Thoracic aorta (tissue), 2 donors: ENCODE measurements at places on chromosomes 16 and 17.
A peak's percentile ranks its signal among the peaks of the same experiment; 100 is the strongest.

- DNase-seq: no peak
These were observed 7.3 kb downstream of the CX3CL1 start for GRCh38 chr16:57379579-57379978.

DNA sequence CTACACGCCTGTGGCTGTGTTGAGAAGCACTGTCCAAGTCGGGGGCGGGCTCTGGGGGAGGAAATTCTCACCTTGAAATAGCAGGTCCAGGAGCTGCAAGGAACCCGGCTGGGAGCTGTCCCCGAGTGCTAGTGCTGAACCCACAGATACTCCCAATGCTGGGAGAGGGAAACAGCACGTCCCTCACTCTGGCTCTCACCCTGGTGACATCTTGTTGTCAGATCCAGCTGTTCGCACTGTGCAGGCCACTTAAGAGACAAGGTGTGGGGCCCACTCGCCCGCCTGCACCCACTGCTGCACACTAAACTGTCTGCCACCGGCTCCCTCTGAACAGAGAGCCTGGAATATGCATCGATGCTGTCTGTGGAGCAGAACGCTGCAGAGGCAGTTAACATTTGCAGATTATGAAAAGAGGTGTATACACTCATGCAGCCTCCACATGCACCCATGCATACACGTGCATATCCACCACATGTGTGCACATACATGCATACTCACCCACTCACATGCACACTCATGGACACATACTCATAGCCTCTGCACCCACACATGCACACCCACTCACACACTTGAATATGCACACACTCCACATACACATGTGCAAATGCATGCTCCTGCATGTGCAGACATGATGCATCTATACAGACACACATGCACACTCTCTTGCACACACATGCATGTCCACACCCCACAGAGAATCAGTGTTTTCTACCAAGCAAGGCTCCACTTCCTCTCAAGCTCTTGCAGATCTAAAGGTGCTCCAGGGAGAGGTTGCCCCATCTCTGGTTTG lies 42.0 kb downstream of the MGAT5B start:
- no peak for DNase-seq

DNA sequence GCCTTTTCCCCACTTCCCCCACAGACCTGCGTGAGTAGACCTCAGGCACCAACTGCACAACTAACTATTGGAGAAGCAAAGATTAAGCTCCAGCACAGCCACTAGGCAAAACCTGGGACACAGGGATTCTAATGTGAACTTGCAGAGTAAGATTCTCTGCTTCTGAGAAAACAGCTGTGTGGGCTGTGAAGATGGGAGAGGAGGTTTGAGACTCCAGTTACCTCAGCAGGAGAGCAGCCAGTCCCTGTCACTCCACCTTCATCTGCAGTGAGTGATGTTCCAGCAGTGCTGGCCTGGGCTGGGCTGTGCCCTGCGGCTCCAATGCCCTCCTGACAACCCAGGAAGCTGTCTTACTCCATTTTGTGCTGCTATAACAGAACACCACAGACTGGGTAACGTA lies 18.0 kb upstream of the ABAT start:
- DNase-seq: no peak

GRCh38 chr16:30622455-30623032 lies 12.4 kb upstream of the ZNF689 start:
- DNase-seq: no peak

- no peak for DNase-seq
These were observed 44.6 kb downstream of the RAI1 start for GRCh38 chr17:17725752-17726457.

- DNase-seq: no peak
These were observed 5.2 kb upstream of the SMARCD2 start for GRCh38 chr17:63847525-63848249.

DNA sequence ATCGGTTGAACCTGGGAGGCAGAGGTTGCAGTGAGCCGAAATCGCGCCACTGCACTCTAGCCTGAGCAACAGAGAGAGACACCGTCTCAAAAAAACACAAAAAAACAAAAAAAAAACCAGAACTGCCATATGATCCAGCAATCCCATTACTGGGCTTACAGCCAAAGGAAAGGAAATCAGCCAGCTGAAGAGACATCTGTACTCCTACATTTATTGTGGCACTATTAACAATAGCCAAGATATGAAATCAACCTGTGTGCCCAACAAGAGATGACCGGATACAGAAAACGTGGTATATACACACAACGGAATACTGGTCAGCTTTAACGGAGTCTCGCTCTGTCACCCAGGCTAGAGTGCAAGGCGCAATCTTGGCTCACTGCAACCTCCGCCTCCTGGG lies 14.6 kb downstream of the FANCA start:
- DNase-seq: no peak

DNA sequence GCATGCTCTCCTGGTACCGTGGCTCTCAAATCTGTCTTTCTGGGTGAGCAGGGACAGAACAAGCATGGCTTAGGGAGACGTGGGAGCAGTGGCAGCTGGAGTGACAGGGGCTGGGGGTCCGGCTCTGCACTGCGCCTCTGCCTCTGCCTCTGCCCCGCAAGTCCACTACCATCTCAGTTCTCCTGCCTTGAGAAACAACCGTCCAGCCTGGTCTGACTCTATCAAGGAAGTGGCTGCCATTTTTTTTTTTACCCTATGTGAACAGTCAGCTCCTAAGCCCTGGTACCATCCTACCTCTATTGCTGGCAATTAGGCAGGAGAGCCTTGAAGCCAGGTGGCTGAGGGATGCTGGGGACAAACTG lies 16.1 kb downstream of the HIC1 start:
- DNase-seq: no peak

DNA sequence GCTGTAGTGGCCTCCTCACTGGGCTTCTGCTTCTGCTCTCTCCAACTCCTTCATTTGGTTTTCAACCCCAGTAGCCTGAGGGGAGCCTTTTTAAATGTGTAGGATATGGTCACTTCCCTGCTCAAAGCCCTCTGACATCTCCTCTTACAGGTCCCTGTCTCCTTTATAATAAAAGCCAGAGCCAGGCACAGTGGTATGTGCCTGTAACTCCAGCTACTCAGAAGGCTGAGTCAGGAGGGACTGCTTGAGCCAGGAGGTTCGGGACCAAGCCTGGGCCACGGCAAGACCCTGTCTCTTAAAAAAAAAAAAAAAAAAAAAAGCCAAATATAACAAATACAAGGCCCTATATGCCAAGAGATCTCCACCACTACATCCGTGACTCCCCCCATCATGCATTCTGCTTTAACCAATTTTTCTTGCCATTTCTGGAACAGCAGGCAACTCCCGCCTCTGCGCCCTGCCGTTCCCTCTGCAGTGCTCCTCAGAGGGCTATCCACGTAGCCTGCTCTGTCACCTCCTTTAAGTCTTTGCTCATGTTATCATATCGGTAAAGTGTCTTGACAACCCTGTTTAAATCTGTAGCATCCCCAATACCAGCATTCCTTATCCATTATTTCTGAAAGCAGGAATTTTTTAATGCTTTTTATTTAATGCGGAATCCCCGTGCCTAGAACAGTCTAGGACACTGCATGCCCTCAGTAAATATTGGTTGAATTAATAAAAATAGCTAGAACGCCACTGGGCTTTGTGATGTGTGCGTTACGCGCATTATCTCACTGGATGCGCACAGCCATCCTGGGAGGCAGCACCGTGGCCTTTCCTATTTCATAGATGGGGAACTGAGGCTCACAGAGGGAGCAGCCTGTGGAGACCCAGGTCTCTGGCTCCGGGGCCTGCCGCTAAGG lies 9.5 kb downstream of the ZNF771 start:
- DNase-seq: no peak

DNA sequence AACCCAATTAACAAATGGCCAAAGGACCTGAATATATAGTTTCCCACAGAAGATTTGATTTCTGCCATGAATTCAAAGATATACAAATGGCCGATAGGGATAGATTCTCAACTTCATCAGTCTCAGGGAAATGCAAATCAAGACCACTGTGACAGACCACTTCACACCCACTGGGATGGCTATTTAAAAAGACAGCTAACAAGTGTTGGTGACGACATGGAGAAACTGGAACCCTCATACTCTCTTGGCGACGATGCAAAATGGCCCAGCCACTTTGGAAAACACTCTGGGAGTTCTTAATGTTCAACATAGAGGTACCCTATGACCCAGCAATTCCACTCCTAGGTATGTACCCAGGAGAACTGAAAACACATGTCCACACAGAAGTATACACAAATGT lies 17.4 kb upstream of the KREMEN2 start:
- DNase-seq: no peak

- DNase-seq: no peak
These were observed 25.0 kb downstream of the CDK12 start for GRCh38 chr17:39486242-39486641.

GRCh38 chr17:30376621-30377452 lies 1.9 kb upstream of the CPD start:
- DNase-seq: no peak

DNA sequence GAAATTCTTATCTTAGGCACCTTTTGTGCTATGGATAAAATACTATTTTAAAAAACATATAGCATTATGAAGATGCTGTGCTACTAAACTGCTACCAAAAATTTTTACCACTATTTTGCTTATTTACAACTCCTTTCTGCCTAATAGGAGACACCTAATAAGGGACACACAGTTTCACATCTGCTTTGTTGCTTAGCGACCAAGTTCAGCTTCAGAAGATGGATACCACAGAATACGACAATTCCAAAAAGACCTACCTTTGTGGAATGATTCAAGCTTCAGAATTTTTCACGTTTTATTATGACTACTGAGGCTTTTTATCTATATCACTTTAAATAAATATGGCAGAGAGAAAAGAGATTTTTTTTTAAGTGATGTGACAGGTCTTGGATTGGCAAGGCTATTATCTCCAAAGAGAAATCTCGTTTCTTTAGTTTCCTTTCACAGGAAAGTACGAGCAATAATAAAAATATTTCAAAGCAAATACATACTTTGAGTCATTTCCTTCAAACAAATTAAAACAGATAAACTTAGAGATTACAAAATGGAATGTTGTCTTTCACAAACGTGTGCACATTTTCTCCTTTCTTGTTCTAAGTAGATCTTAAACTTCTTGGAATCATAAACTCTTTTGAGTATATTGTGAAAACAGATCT lies 35.4 kb downstream of the SPAG9 start:
- no peak for DNase-seq

GRCh38 chr17:6756425-6757031 lies 682 bp downstream of the XAF1 start:
- DNase-seq: no peak

DNA sequence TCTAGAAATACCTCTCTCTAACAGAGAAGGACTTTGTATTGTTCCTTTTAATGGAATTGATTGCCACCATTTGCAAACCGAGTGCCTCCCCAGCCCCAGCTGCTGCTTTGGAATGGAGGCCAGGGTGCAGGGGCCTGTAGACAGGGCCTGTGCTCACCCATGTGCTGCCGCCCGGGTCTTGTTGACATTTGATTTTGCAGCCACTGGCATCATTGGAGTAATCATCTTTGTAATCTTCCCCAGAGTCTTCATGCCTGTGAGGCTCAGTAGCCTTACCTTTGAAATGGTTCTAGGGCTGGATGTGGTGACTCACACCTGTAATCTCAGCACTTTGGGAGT lies 119.8 kb downstream of the CLEC16A start:
- DNase-seq: no peak

- DNase-seq: no peak
These were observed 24.9 kb downstream of the RARA start for GRCh38 chr17:40333781-40334448.

- DNase-seq: no peak
These were observed 54.4 kb upstream of the LGALS9 start for GRCh38 chr17:27576477-27577083.

DNA sequence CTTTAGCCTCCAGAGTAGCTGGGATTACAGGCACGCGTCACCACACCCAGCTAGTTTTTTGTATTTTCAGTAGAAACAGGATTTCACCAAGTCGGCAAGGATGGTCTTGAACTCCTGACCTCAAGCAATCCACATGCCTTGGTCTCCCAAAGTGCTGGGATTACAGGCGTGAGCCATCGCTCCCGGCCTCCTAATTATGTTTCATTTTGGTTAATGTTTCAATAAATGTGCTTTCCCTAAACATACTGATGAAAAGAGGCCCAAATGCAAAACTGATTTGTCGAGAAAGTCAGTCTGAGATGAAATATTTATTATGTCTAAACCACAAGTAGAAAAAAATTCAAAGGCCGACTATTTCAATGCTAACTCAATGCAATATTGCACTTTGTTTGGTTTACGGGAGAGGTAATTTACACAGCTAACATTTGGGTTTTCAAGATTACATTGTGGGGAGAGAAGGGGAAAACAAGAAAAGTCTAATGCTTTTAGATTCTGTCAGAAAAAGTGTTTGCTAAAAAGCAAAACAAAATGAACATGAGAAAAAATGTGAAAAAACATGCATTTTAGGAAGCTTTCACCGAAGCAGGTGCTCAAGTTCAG lies 9.8 kb downstream of the STAT3 start:
- no peak for DNase-seq

DNA sequence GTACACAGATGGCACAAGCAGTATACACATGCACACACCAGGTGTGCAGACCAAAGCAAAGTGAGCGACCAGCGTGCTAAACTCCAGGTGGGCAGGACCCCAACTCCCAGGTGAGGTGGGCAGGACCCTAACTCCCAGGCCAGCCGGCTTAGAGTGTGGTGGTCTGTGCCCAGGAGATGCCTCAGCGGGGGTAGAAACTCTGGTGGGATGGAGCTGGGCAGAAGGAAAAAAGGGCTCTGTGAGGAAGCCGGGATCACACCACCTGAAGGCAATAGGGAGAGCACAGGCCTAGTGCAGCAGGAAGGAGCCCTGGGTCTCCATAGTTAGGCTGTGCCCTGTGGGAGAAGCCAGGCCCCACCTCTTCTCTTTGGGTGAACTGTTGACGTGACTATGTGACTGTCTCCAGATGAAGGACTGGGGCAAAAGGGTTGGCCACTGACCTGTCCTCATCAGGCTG lies 1.6 kb upstream of the FOXJ1 start:
- DNase-seq: no peak

DNA sequence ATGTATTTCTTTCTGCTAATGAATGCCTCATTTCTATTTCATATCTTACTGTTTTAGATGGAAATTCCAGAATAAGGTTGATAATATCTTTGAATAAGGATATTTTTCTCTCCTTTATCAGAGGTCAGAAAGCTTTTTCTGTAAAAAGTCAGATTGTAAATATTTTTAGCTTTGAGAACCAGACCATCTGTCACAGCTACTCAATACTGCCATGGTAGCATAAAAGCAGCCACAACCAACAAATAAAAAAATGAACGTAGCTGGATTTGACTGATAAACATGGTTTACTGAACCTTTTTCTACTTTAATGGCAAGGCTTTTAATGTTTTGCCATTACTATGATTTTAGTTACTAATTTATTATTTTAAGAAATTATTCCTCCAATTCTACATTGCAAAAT lies 217.4 kb upstream of the COX10 start:
- no peak for DNase-seq

DNA sequence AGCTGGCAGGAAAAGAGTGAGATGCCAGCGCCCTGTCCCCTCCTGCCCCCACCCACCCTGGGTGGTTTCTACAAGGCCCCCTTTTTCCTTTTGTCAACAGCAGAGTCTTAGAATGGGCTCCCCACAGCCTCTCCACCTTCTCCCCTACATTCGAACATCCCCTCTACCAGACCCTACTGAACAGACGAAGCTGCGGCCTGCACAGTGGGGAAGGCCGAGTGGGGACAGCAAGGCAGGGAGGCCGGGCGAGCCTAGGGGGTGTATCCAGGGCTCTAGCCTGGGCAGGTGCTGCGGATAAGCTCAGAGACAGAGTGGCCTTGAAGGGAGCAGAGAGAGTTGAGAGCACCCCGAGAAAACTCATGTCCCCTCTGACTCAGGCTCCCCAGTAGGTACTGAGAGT lies 7.4 kb downstream of the ZACN start:
- DNase-seq: no peak

- DNase-seq: peak; percentile 15
These were observed 38.5 kb downstream of the PIGL start for GRCh38 chr17:16255481-16255921.

GRCh38 chr17:53012364-53012763 lies 810.4 kb upstream of the KIF2B start:
- DNase-seq: no peak
